ENCODE measurements at places on chromosomes 11 and 22. TPM values are rescaled to one million over a fixed set of nuclear protein-coding genes. Genes with fewer than 3 reads are reported as not detected.

DTX4 gene
- 56.7 TPM for total RNA-seq

APOL3 gene
- 16.9 TPM for total RNA-seq

PLXNB2 gene
- 298 TPM for total RNA-seq

CDC45 gene
- 52.8 TPM for total RNA-seq

CCDC73 gene
- total RNA-seq: 0.07 TPM

GCAT gene
- 22.7 TPM for total RNA-seq

RHOD gene
- 24.7 TPM for total RNA-seq

BTBD18 gene
- total RNA-seq: not detected

TEAD1 gene
- total RNA-seq: 104 TPM

FOLR1 gene
- 2.6 TPM for total RNA-seq

OR52I2 gene
- total RNA-seq: not detected

LMNTD2 gene
- total RNA-seq: 7.2 TPM

SUSD2 gene
- 3.1 TPM for total RNA-seq

SAA2 gene
- 22.0 TPM for total RNA-seq

BTG4 gene
- not detected for total RNA-seq

B4GALNT4 gene
- 1.9 TPM for total RNA-seq

FOLR2 gene
- total RNA-seq: not detected

TRIM48 gene
- not detected for total RNA-seq

ANKRD49 gene
- total RNA-seq: 10.3 TPM

KRTAP5-1 gene
- not detected for total RNA-seq

FXYD6 gene
- 0.61 TPM for total RNA-seq

Data from Calu3 (cell line).